Ovary (tissue), 10 donors: ENCODE measurements at places on chromosomes 11 and 22. TPM values are rescaled to one million over a fixed set of nuclear protein-coding genes. Genes with fewer than 3 reads are reported as not detected.

- no peak for DNase-seq
- no peaks in the 10 kb centered on the region for H3K27me3 ChIP-seq
- no peak overlapping the region for H3K27ac ChIP-seq
- no peaks in the 10 kb centered on the region for H3K36me3 ChIP-seq
- no peaks in the 10 kb centered on the region for H3K4me1 ChIP-seq
Measured at GRCh38 chr11:120281143-120281795, 41.3 kb downstream of the POU2F3 start.

- no peak for DNase-seq
- H3K36me3 ChIP-seq, result no peaks in the 10 kb centered on the region
- H3K27me3 ChIP-seq, result no peaks in the 10 kb centered on the region
- no peak overlapping the region for H3K4me3 ChIP-seq
- H3K4me1 ChIP-seq, result no peaks in the 10 kb centered on the region
Measured at GRCh38 chr11:124277207-124277606, 21.0 kb downstream of the OR8G5 start.

GRCh38 chr11:94507485-94507884, 4.8 kb upstream of the C11orf97 start:
- no peak overlapping the region for H3K27ac ChIP-seq
- H3K36me3 ChIP-seq, result no peaks in the 10 kb centered on the region
- H3K4me1 ChIP-seq, result no peaks in the 10 kb centered on the region
- DNase-seq, result no peak
- no peaks in the 10 kb centered on the region for H3K27me3 ChIP-seq

Gene PNPLA5
- total RNA-seq, result not detected

Gene MMP7
- 66.3 TPM for total RNA-seq

Gene INPP5J
- total RNA-seq, result 1.5 TPM

Gene BTG4
- not detected for total RNA-seq

Gene WEE1
- 27.2 TPM for total RNA-seq
